ENCODE measurements at places on chromosomes 16 and 17.

GRCh38 chr16:69741951-69742904, 12.5 kb downstream of the NOB1 start:
- no peak for DNase-seq

DNA sequence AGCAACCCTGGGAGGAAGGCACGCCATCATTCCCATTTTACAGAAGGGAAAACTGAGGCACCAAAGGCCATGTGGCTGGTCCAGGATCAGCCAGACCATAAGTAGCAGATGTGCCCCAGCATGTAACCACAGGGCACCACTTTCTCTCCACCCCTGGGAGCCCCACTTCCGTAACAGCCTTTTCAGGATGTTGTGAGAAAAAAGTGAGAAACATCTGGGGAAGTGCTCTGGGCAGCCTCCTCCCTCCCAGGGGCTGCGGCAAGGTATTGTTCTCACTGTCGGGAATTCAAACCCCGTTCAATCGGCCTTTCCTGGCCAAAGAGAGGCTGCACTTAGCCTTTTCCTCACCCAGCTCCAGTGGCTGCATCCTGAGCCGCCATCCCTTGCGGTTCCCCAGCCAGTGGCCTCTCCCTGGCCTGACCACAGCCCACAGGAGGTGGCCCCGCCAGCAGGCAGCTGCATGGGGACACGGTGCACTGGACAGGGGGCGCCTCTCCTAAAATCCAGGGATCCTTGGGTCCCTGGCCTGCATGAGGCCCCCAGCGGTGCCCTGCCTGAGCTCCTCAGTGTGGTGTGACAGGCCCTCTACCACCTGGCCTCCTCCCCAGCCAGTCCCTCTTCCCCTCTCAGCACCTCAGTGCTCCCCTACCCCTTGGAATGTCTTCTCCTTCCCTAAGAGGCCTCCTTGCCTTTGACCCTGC, 5.7 kb upstream of the CDH5 start:
- DNase-seq, result no peak

- DNase-seq, result no peak
Observed at GRCh38 chr16:24418733-24419132, 120.6 kb upstream of the RBBP6 start.

GRCh38 chr17:72604518-72604917, 483.7 kb downstream of the SOX9 start:
- DNase-seq, result no peak

DNA sequence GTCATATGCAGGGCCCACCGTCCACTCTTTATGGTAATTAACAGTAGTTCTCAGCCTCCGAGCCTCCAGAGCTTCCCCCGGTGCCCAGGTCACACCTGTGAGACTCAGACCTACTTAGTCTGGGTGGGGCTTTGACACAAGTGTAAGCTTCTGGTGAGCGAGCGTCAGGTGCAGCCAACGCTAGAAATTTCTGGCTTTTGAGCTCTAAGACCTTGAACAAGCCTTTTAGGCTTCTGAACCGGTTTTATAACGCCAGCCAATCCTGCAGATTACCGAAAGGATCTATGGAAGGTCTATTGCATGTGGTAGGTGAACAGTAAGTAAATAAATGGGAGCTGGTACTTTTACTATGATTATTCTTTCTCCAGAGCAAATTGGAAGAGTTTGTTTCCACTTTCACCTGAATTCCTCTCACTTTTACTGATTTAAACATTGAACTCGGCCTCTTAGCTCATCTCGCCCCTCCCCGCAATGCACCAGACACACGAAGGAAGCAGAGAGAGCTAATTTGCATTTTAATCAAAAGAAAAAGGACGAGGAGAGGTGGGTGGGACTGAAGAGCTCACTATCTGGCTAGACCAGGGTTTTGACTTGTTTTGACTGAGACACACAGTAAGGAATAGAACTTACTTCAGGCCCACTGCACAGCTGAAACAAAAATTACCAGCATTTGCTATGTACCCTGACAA, 47.1 kb downstream of the ABAT start:
- no peak for DNase-seq

DNA sequence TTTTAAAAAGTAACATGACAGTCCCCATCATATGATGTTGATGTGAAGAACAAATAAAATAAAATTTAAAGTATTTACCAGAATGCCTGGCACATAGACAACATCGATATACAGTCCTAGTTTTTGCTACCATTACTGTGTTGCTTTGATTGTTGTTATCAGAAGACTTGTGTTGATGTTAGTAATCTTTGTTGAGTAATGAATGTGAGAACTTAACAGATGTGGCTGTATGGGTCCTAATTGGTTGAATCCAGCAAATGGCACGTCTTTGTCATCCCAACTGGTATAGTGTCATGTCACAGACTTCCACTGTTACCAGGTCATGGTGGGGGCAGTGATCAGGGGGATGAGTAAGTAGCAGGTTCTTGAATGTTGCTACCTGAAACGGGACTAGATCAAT, 1151.4 kb upstream of the CDH8 start:
- DNase-seq, result no peak

- DNase-seq, result no peak
Observed at GRCh38 chr16:1610899-1611632, 806 bp downstream of the IFT140 start.

- no peak for DNase-seq
Observed at GRCh38 chr17:30472238-30472890, 4.8 kb upstream of the GOSR1 start.

DNA sequence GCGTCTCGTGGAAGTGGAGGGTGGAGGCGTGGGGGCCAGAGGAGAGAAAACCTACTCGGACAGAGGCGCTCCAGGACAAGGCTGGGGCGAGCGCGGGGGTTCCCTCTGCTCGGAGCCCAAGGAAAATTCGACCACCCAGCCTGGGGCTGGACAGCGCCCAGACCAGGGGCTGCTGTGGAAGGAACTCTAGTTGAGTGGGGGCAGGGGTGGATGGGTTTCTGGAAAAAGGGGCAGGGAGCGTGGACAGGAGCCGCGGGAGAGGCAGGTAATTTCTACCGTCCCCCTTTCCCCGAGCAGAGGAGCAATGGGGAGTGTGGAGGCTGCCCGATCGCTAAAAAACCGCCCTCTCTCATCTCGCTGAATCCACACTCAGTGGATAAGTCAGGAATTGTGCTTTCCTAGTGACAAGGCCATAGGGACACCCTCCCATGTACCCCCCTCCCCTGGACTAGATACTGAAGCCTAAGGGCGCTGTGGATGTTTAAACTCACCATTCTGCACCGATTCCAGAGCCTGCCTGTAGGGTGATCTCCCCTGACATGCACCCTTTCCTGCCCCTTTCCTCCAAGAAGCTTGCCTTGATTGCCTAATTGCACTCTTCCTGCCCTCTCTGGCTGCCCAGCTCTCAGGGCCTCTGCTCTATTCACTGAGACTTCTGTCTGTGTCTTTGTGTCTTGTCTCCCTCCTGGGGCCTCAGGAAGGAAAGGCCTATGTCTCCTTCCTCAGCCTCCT, 90.7 kb upstream of the TMEM97 start:
- DNase-seq, result no peak

DNA sequence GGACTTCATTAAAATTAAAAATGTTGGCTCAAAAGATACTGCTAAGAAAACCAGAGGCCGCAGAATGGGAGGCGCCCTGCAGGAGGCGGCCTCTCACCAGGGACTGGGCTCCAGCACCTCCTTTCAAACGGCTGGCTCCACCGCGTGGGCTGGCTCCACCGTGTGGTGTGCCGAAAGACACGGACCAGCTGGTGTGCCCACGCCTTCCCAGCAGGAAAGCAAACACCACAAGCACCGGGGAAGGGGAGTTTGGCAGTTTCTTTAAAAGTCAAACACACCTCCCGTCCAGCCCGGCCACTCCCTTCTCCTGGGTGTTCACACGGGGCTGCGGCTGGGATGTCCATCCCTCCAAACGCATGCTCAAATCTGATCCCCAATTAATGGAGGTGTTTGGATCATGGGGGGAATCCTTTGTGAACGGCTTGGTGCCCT, 13.9 kb downstream of the HAGH start:
- DNase-seq, result no peak
